Fibroblast of pulmonary artery (primary cell): ENCODE measurements at places on chromosomes 3 and 15.

DNA sequence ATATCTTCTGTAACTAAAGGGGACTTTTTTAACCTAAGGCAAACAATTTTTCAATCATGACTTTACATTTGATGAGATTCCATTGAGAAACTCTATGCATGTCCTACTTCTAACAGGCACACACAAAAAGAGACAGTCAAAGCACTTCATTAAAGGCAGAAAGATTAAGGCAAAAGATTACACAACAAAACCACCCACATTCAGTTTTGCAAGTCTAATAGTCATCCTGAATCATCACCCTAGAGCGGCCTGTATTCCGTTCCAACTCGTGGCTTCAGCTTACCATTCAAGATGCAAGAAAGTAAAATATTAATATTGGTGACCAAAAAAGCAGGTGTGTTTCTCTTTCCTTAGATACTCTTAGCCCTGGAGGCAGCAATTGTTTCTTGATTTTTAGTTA is 205.9 kb downstream of the P3H2 start:
- peak; percentile 91 for DNase-seq

DNA sequence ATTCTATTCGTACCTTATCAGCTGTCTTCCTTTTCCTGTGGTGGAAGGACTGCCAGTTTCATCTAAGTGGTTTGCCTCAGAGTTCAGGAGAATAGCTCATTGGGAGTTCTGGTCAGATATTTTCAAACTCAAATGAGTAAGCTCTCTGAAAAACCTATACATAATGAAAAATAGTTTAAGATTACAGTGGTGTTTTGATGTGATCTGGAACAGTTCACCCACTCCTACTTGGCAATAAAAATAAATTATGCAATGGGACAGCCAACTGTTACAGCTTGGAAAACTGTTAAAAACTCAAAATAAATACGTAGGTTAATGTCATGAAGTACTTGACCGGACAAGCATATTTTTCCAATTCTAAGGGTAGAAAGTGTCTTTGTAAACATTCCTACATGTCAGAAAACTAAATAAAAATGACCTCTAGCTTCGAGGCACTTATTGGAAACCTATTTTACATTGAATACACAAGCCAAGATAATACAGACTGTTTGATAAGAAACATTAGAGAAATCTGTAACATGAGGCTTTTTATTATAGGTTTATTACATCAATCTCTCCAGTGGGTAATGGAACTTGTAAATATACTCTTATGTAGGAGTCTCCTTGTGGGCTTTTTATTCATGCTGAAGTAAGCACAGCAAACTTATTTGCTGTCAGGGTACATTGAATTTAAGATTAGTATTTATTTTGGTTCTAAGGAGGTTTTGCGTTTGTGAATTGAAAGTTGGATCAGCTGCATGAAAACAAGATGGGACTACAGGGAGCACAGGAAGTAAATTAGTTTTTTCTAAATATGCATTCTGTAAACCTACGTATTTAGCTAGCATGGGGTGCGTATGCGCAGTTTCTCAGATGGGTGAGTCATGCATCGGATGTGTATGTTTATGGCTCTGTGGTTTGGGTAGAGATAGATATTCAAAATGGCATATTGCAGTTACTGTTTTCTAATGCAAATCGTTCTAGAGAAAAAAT is 453.1 kb downstream of the IL5RA start:
- peak; percentile 7 for DNase-seq

DNA sequence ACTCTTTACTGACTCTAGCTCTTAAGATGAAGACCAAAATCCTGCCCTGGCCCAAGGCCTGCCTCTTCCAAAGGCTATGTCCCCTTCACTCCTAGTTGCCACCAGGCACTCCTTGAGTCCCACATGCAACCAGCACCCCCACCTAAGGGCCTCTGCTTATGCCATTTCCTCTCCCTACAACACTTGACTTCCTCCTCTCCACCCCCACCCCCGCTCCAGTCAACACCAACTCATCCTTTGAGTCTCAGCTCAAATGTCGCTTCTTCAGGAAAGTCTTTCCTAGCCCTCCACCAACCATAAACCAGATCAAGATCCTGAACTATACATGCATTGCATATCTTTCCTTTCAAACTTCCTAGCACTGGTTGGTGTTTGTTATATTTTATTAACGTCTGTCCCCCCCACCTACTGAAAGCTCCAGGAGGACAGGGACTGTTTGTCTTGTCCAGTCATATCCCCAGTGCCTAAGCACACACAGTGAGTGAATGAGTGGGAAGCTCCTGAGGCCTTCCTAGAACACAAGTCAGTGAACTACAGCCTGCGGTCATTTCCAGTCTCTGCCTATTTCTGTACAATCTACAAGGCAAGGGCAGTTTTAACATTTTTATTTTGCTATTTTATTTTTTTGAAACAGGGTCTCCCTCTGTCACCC is 7.3 kb downstream of the TBC1D2B start:
- DNase-seq = no peak

DNA sequence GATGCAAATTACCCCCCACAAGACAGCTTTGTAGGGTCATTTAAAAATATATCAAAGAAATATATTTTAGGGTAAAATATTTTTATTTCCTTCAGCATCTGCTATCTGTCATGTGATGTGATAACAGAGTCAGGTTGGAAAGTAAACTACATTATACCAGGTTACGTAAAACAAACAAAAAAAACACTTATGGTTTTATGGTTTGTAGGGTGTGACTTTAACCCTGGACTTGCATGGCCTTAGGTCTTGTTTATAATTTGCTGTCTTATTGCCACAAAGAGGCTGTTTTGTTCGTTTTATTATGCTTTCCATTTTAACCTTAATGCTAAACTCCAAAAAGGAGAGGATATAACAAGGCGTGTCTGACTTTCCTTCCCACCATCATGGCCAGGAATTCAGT is 244.5 kb upstream of the MME start:
- no peak for DNase-seq

DNA sequence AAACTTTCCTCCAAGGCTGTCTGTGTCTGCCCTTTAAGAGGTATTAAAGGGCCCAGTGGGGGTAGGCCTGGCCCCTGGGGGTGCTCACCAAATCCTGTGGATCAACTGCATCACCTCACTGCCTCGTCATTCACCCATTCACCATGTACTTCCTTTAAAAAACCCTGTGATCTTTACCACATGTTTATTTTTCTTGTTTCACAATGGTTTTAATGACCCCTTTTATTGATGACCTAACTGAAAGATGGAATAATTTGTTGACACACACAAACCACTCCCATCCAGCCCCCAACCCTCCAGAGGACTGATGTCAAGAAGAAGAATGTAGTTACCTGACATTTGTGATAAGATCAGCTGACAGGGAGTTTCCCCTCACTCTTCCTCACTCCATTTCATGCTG is 40.8 kb downstream of the KCNAB1 start:
- DNase-seq = no peak

- peak; percentile 24 for DNase-seq
Observed at GRCh38 chr3:127170814-127171213, 22.1 kb upstream of the PRR23E start.

DNA sequence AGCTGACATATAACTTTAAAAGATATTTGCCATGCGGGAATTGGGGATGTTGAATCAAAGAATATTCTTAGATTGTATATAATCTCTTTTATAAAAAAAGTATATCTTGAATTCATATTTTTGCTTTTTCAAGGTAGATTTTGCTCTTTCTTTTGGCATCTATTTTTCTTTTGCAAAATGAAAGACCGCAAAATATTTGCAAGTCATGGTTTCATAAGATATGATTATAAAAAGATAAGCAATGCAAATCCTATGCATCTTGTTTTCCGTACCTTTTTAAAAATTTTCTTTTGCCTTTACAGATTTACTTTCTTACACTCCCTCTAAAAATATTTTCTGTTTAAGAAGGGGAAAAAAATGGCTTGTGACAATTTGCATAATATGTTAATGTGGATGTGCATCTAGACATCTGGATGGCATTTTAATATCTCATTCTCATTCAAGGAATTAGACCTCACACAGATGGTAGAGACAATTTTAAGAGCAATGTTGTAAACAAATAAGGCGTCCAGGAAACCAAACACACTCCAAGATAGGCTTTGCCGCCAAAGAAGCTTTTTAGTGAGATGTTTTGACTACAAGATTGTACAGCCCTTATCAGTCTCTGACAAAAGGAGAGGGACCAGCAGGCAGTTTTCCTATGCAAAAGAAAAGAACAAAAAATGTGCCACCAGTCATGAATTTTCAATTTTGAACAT is 371.1 kb downstream of the CHL1 start:
- no peak for DNase-seq

- no peak for DNase-seq
Observed at GRCh38 chr3:148951599-148952361, 39.6 kb upstream of the GYG1 start.

DNA sequence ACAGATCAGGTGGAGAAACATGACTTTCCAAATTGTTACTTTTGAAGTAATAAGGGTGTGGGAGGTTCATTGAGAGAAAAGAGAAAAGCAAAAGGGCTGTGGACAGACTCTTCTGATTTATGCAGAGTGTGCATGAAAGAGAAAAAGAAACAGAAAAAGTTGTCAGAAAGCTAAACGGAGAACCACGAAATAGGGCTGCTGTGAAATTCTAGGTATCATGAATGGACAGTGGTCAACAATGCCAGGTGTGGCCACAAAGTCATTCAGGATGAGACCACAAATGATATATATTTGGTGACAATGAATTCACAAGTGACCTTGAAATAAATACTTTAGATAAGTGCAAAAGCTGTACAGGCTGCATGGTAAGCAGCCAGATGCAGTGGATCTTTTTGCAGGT is 170.1 kb downstream of the IL5RA start:
- DNase-seq = no peak

DNA sequence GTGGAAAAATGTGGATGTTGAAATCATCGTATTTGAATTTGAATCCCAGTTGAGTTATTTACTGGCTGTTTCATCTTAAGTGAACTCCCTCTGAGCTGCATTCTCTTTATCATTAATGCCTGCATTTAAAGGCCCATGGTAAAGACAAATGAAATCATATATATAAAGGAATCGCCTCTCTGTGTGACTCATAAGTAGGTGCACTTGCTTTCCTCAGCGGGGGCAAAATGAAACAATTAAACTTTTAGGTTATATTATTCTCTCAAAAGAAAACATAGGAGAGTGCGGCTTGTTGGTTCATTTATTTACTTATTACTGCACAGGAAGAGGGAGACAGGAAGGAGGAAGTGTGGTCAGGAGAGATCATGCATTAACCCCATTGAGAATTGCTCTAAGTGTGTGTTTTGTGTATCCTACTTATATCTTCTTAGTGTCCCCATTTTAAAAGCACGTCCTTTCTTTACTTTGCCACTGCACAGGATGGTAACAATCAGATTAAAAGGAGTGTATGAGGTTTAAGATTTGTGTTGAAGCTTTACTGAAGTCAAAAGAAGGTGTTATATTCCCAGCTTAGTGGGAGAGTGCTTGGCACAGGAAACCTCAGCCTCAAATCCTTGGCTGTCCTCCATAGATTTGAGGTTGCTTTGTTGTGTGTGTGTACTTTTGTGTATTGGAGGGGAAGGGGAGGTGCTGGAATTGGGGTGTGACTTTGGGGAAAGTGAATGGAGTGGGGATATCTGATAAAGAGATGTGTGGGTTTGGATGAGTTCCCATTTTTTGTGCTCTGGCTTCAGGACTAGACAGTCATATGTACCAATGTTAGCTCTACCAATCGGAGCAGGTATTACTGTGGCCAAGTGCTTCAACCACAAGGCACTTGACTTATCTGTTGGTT is 595.8 kb upstream of the NR2F2 start:
- DNase-seq = peak; percentile 78

DNA sequence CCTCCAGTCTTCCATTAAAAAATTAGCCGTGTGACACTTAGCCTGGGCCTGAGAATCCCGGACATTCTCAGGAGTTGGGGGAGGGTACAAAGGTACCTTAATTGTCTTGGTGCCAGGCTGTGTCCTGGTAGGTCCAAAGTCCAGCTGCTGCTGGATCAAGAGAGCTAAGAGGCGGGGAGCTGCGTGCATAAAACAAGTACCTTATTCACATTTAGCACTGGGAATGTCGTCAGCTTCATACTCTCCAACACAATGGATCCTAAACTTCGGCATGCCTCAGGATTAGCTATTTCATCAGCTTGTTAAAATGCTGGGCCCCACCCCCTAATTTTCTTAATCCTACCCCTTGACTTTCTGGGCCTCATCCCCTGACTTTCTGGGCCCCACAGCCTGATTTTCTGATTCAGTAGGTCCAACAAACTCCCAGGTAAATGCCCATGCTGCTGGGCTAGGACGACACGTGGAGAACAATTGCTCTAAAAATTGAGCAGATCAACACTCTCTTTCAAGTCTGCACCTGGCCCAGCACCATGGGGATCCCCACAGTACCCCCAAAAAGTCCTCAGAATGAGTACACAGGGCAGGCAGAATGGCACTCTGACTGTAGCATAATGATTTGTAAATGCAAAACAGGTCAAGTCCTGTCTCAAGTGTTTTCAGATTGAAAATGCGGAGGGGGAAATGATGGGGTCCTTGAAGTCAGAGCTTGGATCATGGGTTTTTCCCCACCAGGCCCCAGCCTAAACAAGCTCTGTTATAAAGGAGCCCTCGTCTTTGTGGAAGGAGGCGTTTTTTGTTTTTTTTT is 5.6 kb upstream of the AEN start:
- no peak for DNase-seq

- DNase-seq = no peak
Observed at GRCh38 chr3:18902081-18902793, 246.1 kb upstream of the KCNH8 start.

- DNase-seq = peak; percentile 20
Observed at GRCh38 chr3:44981220-44981619, 5.2 kb downstream of the EXOSC7 start.

DNA sequence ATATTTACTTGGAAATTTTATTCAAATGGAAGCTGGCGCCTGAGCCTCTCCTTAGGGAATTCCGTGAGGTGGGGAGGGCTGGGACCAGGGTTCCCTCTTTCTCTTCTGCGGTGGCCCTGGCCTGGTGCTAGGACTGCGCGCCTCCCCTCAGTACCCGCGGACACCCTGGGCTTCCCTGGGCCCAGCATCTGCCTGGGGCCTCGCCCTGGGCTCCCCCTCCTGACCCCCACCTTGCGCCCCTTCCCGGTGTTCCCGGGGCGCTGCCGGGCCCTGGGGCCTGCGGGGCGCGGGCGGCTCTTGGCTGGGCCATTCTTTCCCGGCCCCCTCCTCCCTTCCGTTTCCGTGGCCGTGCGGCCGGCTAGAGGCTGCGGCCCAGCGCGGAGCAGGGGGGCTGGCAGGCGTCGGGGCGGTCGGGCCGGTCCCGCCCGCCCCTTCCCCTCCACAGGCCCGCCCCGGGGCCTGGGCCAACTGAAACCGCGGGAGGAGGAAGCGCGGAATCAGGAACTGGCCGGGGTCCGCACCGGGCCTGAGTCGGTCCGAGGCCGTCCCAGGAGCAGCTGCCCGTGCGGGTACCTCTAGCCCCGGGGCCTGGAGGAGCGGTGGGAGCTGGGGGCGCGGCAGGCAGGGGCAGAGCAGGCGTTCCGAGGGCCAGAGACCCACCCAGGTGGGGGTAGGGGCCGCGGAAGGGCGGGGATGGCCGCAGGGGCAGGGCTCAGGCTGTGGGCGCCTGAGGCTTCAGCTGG is at the start of gene FES:
FES (plus strand) TSS at position 529 of the 743 bp plus-strand sequence. CDS start 542 bp downstream, outside the sequence.
- peak; percentile 50 for DNase-seq
